Ovary (tissue), 10 donors: ENCODE measurements at places on chromosomes 7 and 10. TPM values are rescaled to one million over a fixed set of nuclear protein-coding genes. Genes with fewer than 3 reads are reported as not detected.

Gene CCDC146
- total RNA-seq = 10.3 TPM

Gene CHST3
- 26.0 TPM for total RNA-seq

Gene AMPH
- total RNA-seq = 0.35 TPM

Gene MRPS24
- total RNA-seq = 99.7 TPM

Gene IQUB
- total RNA-seq = 11.3 TPM

Gene MMRN2
- 28.1 TPM for total RNA-seq

DNA sequence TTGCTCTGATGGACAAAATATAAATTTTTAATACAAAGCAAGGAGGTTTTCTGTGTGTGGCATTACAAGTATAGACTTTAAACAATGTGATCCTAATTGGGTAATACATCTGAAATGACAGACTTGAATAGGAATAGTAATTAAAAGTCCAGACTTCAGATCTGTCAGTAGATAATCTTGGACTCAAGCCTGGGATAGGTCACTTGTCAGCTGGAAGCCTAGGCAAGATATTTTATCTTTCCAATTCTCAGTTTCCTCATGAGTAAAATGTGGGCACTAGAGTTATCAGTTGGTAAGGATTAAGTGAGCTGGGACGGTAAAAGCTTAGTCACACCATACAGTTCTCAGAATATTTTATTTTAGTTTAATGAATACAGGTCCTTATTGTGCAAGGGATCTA lies 10.4 kb upstream of the ZMYND11 start:
- H3K4me3 ChIP-seq = no peak overlapping the region
- no peak overlapping the region for H3K27ac ChIP-seq
- H3K4me1 ChIP-seq = no peaks in the 10 kb centered on the region
- no peak for DNase-seq

DNA sequence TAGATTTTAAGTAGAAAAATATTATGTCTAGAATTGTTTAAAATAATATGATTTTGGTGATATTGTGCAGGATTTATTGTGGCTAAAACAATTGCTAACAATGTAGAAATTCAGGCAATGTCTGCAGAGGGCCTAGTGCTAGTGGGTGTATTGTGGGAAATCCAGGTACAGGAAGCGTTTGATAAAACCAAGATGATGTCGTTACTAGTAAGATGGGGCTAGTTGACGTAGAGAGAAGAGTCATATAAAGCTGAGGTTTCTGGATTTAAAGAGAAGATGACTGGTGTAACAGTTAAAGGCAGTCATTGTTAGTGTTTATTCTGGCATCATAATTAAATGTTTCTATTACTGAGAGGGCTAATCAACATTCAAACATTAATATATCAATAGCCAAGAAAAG lies 43.5 kb downstream of the ADK start:
- no peak overlapping the region for H3K27ac ChIP-seq
- H3K36me3 ChIP-seq = no peaks in the 10 kb centered on the region
- no peak overlapping the region for H3K4me3 ChIP-seq
- no peaks in the 10 kb centered on the region for H3K27me3 ChIP-seq
- no peak for DNase-seq
- no peaks in the 10 kb centered on the region for H3K4me1 ChIP-seq

DNA sequence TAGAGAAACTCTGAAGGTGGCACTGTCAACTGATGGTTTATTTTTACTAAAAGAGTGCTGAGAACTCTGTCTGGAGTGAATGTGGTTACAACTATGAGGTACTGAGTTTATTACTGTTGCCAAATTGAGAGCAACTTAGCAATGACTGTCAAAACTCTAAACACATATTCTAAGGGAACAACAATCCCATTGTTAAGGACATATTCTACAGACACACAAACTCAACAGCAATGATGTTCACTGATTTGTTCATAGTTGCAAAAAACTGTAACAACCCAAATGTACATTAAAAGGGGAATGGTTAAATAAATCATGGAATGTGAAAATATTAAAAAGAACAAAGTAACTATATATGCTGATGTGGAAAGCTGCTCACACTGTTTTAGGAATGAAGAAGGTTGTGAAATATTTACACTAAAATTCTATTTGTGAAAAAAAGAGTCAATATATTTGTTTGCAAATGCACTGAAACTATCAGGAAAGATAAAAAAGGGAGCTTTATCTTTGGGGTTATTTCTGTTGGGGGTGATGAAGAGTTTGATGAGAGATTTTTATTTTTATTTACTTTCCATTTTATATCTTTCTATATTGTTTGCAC lies 12.9 kb downstream of the PON2 start:
- H3K36me3 ChIP-seq = no peaks in the 10 kb centered on the region
- no peak for DNase-seq
- H3K27ac ChIP-seq = no peak overlapping the region
- H3K4me1 ChIP-seq = peaks cover 6% of the 10 kb centered on the region

GRCh38 chr10:50400694-50401093 lies 149.4 kb upstream of the ASAH2 start:
- no peak overlapping the region for H3K27ac ChIP-seq
- H3K36me3 ChIP-seq = no peaks in the 10 kb centered on the region
- no peak overlapping the region for H3K4me3 ChIP-seq
- H3K4me1 ChIP-seq = no peaks in the 10 kb centered on the region
- no peak for DNase-seq
- no peaks in the 10 kb centered on the region for H3K27me3 ChIP-seq

DNA sequence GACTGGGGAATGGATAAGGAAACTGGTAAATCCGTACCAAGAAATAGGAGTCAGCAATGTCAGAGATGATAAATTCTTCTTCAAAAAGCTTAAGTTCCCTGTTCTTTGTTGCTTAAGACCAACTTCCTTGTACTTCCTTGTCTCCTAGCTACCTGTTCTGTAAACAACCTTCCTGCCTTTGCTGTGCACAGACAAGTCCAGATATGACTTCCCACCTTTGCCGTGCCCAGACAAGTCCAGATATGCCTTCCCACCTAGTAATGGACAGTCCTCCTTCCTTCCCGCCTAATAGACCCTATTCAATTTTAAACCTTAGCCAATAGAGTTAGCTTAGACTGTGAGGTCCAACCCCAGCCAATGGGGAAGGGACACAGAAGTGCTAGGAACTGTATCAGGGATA lies 2.5 kb upstream of the ZNF33A start:
- H3K27me3 ChIP-seq = no peaks in the 10 kb centered on the region
- no peak overlapping the region for H3K4me3 ChIP-seq
- H3K4me1 ChIP-seq = no peaks in the 10 kb centered on the region
- DNase-seq = no peak
- H3K27ac ChIP-seq = no peak overlapping the region

GRCh38 chr7:41333511-41333910 lies 369.4 kb downstream of the INHBA start:
- no peak overlapping the region for H3K27ac ChIP-seq
- no peaks in the 10 kb centered on the region for H3K4me1 ChIP-seq
- no peaks in the 10 kb centered on the region for H3K36me3 ChIP-seq
- no peak for DNase-seq

DNA sequence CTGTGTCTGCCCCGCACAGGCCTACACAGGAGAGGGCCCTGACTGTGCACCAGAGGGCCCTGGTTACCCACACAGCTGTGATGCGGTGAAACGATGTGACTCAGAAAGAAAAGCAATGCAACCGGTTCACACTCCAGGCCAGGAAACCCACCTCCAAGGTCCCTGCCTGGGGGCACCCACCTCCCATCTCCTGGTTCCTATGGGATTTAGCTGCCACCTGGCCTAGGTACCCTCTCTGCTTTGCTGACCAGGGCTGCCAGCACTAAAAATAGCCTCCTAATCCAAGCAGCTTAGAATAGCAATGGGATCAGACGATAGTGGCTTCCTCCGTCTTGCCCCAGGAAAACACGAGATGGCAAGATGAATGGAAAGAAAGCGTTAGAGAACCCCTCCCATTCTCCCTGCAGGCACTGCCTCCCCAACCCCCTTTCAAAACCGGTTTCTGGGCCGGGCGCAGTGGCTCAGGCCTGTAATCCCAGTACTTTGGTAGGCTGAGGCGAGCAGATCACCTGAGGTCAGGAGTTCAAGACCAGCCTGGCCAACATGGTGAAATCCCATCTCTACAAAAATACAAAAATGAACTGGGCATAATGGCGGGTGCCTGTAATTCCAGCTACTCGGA lies 12.4 kb downstream of the RBP3 start:
- H3K27me3 ChIP-seq = no peaks in the 10 kb centered on the region
- H3K27ac ChIP-seq = no peak overlapping the region
- H3K36me3 ChIP-seq = no peaks in the 10 kb centered on the region
- DNase-seq = no peak

- no peak overlapping the region for H3K27ac ChIP-seq
- no peaks in the 10 kb centered on the region for H3K4me1 ChIP-seq
- H3K27me3 ChIP-seq = no peaks in the 10 kb centered on the region
- no peak overlapping the region for H3K4me3 ChIP-seq
These were observed 4.0 kb upstream of the PLXNA4 start for GRCh38 chr7:132580277-132580676.

DNA sequence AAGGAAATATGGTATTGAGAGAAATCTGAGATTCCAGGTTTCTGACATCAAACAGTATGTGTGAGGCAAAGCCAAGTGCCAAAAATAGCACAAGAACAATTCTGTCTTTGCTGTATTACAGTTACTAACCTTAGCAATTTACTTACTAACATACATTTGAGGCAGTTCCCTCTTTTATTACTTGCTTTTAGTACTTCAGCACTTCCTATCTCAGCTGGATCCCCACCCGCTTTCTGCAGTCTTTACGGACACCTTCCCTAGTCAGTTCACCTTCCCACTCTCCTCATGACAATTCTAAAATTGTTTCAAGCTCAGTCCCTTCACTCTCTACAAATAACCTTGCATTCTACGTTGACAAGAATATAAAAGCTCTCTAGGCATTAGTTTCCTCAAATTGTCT lies 79.2 kb downstream of the ELAPOR2 start:
- H3K27ac ChIP-seq = no peak overlapping the region
- no peak for DNase-seq
- H3K4me3 ChIP-seq = no peak overlapping the region
- H3K27me3 ChIP-seq = no peaks in the 10 kb centered on the region
- no peaks in the 10 kb centered on the region for H3K36me3 ChIP-seq

DNA sequence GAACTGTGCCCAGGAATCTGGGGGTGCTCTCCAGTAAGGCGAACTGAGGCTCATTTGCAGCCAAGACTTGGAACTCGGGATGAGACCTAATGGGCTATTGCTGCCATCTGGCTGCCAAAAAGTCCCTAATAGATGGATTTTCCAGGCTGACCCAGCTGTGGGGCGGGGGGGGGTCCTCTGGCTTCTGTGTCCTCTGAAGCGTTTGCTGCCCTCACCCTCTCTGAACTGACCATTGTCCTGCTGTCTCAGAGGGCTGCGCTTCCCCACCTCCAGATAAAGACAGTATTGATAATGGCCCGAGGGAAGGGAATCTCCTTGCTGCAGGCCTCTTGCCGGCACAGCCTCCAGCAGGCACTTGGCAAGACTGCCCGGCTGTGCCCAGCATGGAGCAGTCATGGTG lies 46.6 kb downstream of the CLEC2L start:
- no peak for DNase-seq
- no peaks in the 10 kb centered on the region for H3K4me1 ChIP-seq
- no peaks in the 10 kb centered on the region for H3K36me3 ChIP-seq
- no peak overlapping the region for H3K27ac ChIP-seq

- DNase-seq = no peak
These were observed 718 bp upstream of the UMAD1 start for GRCh38 chr7:7639847-7640220.

- no peak overlapping the region for H3K4me3 ChIP-seq
- H3K27me3 ChIP-seq = no peaks in the 10 kb centered on the region
- H3K27ac ChIP-seq = no peak overlapping the region
- H3K36me3 ChIP-seq = no peaks in the 10 kb centered on the region
- no peaks in the 10 kb centered on the region for H3K4me1 ChIP-seq
- no peak for DNase-seq
These were observed 238.4 kb downstream of the EXOC4 start for GRCh38 chr7:133491201-133491691.

- no peak for DNase-seq
- H3K36me3 ChIP-seq = no peaks in the 10 kb centered on the region
- no peak overlapping the region for H3K27ac ChIP-seq
- no peaks in the 10 kb centered on the region for H3K27me3 ChIP-seq
These were observed 10.8 kb upstream of the JCAD start for GRCh38 chr10:30070001-30070685.

DNA sequence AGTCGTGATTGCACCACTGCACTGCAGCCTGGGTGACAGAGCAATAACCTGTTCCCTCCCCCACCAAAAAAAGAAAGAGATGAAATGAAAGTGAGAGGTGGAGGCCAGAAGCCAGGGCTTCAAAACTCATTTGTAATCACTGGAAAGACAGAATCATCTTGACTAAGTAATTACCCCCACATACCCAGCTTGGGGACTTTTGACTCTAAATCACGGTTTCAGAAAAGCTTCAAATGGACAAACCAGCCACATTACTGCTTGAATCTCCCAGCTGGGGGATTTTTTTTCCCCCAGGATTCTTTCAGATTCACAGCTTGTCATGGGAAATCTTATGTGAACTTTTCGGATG lies 361.0 kb downstream of the FRMD4A start:
- no peaks in the 10 kb centered on the region for H3K4me1 ChIP-seq
- H3K36me3 ChIP-seq = no peaks in the 10 kb centered on the region
- no peaks in the 10 kb centered on the region for H3K27me3 ChIP-seq
- DNase-seq = no peak
- H3K27ac ChIP-seq = no peak overlapping the region

DNA sequence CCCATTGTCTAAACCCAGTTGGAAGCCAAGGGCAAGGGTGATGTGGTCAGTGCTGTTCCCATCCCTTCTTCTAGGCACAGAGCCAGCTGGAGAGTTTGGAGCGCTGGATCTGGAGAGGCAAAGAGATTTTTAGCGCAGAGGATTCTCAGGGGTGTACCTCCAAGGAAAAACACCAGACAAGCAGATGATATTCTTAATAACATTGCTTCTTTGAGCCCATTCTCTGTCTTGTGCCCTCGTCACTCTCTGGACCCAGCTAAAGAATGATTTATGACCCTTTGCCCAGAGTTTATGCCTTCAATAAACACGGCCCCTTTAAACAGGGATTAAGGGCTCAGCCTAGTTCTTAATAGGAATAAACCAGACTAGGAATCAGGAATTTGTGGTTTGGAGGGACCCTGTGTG lies 4.7 kb upstream of the HIP1 start:
- H3K4me1 ChIP-seq = no peaks in the 10 kb centered on the region
- H3K4me3 ChIP-seq = no peak overlapping the region
- H3K36me3 ChIP-seq = no peaks in the 10 kb centered on the region
- peak; percentile 24 for DNase-seq
- no peaks in the 10 kb centered on the region for H3K27me3 ChIP-seq
- no peak overlapping the region for H3K27ac ChIP-seq

GRCh38 chr7:604884-605531 lies 85.4 kb upstream of the PDGFA start:
- no peaks in the 10 kb centered on the region for H3K36me3 ChIP-seq
- H3K4me3 ChIP-seq = no peak overlapping the region
- H3K4me1 ChIP-seq = no peaks in the 10 kb centered on the region
- H3K27ac ChIP-seq = peak overlapping the region; percentile 26

- no peak overlapping the region for H3K4me3 ChIP-seq
- H3K27ac ChIP-seq = no peak overlapping the region
These were observed 46.0 kb downstream of the SH2D4B start for GRCh38 chr10:80583685-80584084.

DNA sequence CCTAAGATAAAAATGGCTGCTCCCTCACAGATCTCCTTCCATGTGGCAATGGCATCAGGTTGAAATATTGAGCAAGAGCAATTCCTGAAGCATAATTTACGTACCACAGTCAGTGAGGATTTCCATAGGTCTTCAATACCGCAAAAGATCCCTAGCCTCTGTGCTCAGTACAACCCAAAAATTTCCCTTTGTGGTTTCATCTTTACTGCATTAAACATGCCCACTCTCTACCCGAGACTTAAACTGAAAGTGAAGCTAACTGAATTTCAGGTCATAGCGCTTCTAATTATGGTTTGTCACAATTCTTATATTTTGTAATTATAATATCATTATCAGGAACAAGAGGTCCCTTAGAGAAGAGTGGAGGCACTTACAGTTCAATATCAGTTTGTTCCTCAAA lies 1071.1 kb downstream of the XPNPEP1 start:
- peaks cover 1% of the 10 kb centered on the region for H3K4me1 ChIP-seq
- no peaks in the 10 kb centered on the region for H3K27me3 ChIP-seq
- no peak overlapping the region for H3K27ac ChIP-seq
